ENCODE measurements at places on chromosomes 2 and 18.
A peak's percentile ranks its signal among the peaks of the same experiment; 100 is the strongest.

GRCh38 chr2:111219734-111220505 lies 99.2 kb downstream of the BCL2L11 start:
- DNase-seq = no peak

DNA sequence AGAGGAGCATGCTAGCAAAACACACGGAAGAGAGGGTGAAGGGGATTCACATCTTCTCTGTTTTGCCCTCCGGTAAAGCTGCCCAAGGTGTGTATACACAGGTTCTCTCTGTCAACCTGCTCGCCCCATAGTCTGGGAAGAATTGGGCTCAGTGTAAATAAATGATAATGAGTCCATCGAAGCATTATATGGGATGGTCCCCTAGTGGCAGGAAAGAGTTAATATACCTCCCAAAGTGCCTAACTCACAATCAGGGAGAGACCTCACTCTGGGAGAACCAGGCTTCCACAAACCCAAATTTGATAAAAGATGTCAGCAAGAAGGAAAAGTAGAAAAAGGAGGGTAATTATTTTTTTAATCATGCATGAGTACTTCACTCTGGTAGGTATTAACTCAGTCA lies 262.2 kb upstream of the ZNF521 start:
- no peak for DNase-seq

DNA sequence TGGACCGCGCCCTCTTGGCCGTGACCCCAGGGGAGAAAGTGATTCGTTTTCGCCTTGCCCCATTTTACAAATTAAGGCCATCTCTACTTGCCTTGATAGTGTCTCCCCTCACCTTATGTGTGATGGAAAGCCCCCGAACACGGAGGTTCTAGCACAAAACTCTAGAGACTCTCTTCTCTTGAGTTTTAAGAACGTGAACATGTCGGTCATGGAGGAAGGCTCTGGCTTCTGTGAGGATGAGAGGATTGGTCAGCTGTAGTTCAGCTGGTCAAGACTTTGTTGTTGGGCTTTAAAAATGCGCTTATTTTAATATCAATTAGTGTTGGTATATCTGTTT lies 828 bp downstream of the DYNC1I2 start:
- no peak for DNase-seq

GRCh38 chr2:46913471-46914381 lies 1.9 kb downstream of the MCFD2 start:
- DNase-seq = peak; percentile 29

DNA sequence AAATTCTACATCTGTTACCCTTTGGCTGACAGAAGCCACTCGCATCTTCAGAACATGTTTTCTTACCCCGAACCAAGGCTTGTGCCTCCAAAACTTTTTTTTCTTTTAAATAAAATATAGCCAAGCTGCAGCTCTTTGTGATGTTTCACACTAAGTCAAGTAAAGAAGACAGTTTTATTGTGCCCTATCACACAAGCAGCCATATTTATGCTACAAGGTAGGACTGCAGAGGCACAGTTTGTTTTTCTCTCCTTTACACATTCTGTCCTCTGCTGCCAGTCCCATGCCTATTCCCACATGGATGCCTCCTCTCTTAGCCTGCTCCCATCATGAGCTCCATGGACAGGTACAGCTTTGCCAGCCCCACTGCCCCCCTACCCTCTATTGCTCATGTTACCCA lies 219.6 kb upstream of the THUMPD2 start:
- no peak for DNase-seq
